ENCODE measurements at places on chromosomes 6 and 20. TPM values are rescaled to one million over a fixed set of nuclear protein-coding genes. Genes with fewer than 3 reads are reported as not detected.

The C6orf163 gene
- 6.6 TPM for total RNA-seq

The C4B gene
- 87.5 TPM for total RNA-seq

The MTFR2 gene
- 0.68 TPM for total RNA-seq

The MACROD2 gene
- total RNA-seq, result 4.6 TPM

The PFDN4 gene
- total RNA-seq, result 4.6 TPM

The HCRTR2 gene
- not detected for total RNA-seq

The HDGFL1 gene
- total RNA-seq, result not detected

The NOL7 gene
- 77.7 TPM for total RNA-seq

- peak; percentile 46 for DNase-seq
Observed at GRCh38 chr20:1327827-1328679, 886 bp downstream of the SDCBP2 start.

GRCh38 chr20:10309326-10309725 lies 90.7 kb downstream of the SNAP25 start:
- DNase-seq, result no peak

DNA sequence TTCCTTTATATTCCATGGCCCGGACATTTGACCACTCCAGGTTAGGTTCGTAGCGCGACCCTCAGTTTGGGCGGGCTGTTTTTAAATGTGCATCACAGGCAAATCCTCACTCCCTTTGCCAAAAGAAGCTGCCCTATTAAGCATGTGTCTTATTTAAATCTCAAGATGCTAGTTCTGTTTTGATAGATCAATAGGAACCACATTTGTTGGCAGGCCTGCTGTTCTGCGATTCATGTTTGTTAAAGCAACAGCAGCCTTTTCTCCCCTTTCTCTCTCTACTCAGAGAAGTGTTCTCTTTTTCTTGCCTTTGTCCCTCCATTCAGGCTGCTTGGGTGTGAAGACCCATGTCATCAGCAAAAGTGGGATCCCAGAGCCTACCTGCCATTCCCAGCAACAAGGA lies 212.0 kb upstream of the SSTR4 start:
- DNase-seq, result no peak

DNA sequence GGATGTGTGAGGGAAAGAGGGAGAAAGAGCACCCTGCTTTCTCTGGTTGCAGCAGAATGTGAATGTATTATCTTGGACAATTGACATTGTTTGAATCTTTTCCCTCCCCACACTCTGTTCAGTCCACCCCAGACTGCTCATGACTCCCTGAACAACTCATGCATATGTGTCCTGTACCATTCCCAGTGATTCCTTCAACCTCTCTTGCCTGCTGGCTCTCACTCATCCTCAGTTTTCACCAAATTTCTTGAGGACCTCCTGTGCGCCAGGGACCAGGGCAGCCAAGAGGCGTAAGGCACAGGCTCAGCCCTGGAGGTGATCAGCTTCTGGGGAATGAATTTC lies 5.4 kb downstream of the NOX3 start:
- no peak for DNase-seq

- DNase-seq, result no peak
Observed at GRCh38 chr6:84224251-84224650, 3.2 kb downstream of the CEP162 start.

DNA sequence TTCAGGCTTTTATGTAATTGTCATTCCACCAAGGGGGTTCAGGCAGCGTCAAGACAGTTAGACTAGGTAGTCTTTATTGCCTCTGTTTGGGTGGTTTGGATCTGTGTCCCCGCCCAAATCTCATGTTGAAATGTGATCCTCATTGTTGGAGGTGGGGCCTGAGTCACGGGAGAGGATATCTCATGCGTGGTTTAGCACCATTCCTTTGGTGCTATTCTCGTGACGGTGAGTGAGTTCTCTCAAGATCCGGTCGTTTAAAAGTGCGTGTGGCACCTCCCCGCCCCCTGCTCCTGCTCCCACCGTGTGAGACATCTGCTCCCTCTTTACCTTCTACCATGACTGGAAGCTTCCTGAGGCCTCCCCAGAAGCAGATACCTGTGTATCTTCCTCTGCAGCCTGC lies 51.3 kb upstream of the FOXC1 start:
- no peak for DNase-seq

DNA sequence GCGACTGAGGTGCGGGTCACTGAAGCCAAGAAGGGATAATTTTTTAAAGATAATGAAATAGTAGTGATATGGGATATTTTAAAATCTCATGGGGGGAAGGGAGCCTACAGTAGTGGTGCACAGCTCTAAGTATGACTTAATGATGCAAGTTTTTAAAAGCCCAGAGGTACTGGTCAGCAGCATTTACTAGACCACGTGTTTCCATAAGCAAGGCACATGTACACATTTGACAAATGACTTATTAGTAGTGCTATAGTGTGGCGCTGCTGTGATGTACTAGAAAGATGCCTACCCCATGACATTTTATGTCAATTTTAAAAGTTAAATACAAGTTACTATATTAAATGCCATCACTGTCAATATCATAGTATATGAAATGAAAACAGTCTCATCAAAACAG lies 7.5 kb upstream of the LINC00237 start:
- DNase-seq, result no peak

- no peak for DNase-seq
Observed at GRCh38 chr6:139967497-139967896, 593.0 kb upstream of the CITED2 start.

GRCh38 chr6:32114796-32115195 lies 5.7 kb upstream of the TNXB start:
- DNase-seq, result no peak

- no peak for DNase-seq
Observed at GRCh38 chr6:140636908-140637402, 1262.5 kb upstream of the CITED2 start.

- DNase-seq, result no peak
Observed at GRCh38 chr20:33345342-33345741, 56.0 kb downstream of the CDK5RAP1 start.

DNA sequence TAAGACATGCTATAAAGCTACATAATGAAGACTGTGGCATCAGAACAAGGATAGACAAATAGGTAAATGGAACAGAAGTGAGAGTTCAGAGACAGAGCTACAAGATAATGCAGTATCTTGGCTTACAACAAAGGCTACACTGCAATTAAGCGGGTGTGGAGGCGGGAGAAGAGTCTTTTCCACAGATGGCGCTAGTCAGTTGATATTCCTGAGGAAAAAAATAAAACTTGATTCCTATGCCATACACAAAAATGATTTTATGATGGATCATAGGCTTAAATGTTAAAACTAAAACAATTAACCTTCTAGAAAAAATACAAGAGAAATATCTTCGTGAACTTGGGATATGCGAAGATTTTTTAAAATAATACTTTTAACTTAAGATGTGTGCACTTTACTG lies 31.0 kb downstream of the RIN2 start:
- DNase-seq, result no peak

DNA sequence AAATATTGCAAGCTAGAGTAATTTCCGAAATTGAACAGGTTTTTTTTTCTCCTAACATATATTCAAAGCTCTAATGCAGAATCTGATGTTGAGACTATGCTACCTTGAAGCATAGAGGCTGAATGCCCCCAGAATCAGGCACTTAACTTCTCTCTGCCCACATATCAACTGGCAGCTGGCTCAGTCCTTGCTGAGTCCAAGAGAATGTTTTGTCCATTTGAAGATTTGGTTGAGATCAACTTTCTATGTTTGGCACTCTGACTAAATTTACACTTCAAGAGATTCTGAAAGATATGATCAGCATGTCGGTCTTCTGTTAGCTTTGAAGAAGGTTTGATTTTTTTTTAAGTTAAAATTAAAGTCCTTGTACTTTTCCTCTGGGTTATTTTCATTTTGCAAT lies 1298.1 kb downstream of the EPHA7 start:
- no peak for DNase-seq

DNA sequence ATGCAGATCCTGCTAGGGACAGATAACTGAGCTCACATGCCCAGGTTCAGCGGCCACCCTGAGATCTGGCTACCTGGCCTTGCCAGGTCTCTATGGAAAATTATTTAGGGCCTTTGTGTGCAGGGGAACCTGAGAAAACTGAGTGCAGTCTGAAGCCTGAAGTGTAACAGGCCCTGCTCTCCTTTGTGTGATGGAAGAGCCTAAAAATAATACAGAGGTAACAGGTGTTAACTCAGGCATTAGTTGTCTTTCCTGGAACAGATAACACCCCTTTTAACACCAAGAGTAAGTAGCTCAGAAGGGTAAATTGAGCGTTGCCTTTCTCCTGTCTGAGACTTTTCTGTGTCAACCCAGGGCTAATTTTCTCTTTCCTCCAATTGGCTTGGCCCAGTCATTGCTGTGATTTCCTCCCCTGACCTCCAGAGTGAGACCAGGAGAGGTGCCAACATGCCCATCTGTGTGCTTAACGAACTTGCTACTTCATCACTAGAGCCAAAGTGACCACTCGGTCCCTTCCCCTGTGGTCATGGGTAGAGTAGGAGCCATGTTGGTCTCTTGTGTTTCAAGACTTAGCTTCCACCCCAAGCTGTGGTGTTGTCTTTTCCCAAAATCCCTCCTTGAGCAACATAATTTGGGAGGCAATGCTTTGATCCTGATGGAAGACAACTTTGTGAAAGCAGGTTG lies 304.4 kb upstream of the JAG1 start:
- no peak for DNase-seq

DNA sequence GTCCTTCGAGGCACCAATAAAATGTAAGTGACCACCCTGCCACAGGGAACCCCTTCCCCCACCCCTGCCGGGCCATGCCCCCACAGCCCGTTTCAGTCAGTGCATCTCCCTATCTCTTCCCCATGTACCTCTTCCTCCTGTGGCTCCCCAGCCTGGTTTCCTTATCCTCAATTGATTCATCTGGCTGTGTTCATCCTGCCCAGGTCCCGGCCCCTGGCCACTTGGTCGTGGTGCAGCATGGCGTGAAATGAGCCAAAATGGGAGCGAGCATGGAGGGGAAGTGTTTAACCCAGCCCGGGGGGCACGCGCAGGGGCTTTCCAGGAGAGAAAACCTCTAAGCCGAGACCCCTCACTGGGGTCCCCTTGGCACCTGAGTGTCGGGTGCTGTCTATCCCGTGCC lies 35.9 kb downstream of the HM13 start:
- DNase-seq, result no peak

DNA sequence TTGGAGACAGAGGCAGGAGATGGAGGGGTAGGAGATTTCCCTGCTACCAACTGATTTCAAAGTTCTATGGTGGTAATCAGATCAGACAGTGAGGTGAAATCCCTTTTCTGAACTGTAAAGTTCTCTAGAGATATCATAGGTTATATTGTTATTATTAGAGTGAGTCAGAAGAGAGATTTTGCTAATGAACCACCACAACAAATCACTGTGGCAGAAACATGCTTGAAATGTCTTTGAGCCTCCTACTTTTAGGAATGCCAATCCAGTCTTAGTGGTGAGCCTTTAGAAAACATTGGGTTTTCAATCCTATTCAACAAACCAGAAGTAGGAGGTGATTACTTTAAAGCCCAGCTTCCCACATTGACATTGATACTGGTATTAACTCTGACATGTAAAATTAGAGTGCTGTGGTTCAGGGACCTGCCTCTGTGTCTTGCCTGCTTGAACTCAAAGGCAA lies 136.7 kb upstream of the CNR1 start:
- DNase-seq, result no peak

- DNase-seq, result no peak
Observed at GRCh38 chr6:37433657-37434271, 743 bp downstream of the CMTR1 start.

GRCh38 chr6:142014515-142014914 lies 118.2 kb upstream of the GJE1 start:
- no peak for DNase-seq

DNA sequence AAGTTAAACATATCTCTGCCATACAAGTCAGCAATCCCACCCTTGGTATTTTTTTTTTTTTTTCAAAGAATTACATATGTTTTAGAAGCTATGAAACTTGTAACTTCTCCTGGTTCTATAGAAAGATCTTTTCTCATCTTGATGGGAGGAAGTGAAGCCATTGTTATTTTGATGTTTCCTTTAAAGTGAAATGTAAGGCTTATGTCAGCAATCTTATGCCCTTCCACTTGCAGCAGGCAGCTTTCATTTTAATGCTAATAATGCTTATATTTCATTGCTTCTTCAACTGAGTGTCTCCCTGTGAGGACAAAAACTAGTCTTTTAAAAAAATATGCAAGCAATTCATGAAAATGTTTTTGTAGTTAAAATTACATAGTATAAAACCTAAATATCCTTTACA lies 1614.7 kb downstream of the KHDRBS2 start:
- no peak for DNase-seq

DNA sequence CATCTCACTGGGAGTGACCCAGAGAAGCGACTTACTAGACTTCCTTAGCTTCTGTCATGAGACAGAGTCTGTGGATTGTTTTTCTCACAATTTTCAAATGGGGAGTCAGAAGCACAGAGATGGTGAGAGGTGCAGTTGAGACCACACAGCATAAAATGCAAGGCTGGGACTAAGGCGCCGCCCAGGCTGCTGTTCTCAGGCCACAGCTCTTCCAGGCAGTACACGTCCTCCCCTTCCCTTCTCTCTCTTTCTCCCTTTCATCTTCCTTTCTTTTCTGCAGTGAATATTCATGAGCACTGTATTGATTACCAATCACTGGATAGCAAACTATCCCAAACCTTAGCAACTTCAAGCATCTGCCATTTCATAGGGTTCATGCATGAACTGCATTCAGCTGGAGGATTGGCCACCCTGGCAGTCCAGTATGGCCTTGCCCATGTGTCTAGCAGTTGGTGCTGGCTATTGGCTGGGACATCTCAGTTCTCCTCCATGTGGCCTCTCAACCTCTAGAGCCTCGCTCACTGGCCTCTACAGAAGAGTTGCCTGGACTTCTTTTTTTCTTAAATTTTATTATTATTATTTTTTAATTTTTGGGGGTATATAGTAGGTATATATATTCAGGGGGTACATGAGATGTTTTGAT lies 11.4 kb downstream of the BCAS4 start:
- DNase-seq, result no peak

GRCh38 chr6:170346649-170347048 lies 40.1 kb downstream of the FAM120B start:
- no peak for DNase-seq

DNA sequence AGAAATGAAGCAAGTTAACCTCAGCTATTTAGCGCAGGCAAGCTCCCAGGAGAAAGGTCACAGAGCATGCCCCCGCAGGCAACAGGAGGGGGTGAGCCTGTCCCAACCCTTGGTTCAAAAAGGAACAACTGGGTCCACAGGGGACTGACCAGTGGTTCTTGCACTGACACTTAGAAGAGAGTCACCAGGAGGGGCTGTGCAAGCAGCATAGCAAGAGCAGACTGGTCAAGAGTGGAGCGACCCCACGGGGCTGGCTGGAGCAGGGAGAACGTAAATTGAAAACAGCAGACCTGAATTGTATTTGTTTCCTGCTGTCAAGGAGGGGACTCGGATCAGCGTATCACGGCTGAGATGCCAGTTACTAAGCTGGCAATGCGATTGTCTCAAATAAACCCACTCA lies 32.8 kb downstream of the GABRR1 start:
- no peak for DNase-seq

GRCh38 chr6:1610497-1611321 lies 994 bp downstream of the FOXC1 start:
- DNase-seq, result no peak
